Mucosa of descending colon (tissue), 3 donors: ENCODE measurements at places on chromosomes 3 and 15. TPM values are rescaled to one million over a fixed set of nuclear protein-coding genes. Genes with fewer than 3 reads are reported as not detected.

Gene CELSR3
- total RNA-seq = 2.3 TPM

Gene DOCK3
- 0.17 TPM for total RNA-seq

Gene MINAR1
- 0.25 TPM for total RNA-seq

Gene C3orf85
- 13.1 TPM for total RNA-seq

Gene SLC27A2
- 27.8 TPM for total RNA-seq

Gene SNX4
- 50.6 TPM for total RNA-seq

Gene STARD9
- total RNA-seq = 42.8 TPM

Gene THBS1
- total RNA-seq = 209 TPM

Gene CDHR4
- total RNA-seq = 0.38 TPM

Gene ZBTB38
- total RNA-seq = 96.0 TPM

Gene GPR87
- total RNA-seq = not detected

Gene ZFAND6
- total RNA-seq = 83.3 TPM
